Cardiac septum (tissue), 1 donor: ENCODE measurements at places on chromosomes 3 and 15. TPM values are rescaled to one million over a fixed set of nuclear protein-coding genes. Genes with fewer than 3 reads are reported as not detected.

The EDC3 gene
- total RNA-seq = 17.8 TPM

The CDCP1 gene
- 0.57 TPM for total RNA-seq

The ZNF860 gene
- 0.16 TPM for total RNA-seq

The TMEM158 gene
- 0.38 TPM for total RNA-seq

GRCh38 chr15:68411343-68411675, 20.7 kb downstream of the ITGA11 start:
- DNase-seq = peak; percentile 44

GRCh38 chr15:85324202-85324601, 56.2 kb upstream of the AKAP13 start:
- no peak for DNase-seq

DNA sequence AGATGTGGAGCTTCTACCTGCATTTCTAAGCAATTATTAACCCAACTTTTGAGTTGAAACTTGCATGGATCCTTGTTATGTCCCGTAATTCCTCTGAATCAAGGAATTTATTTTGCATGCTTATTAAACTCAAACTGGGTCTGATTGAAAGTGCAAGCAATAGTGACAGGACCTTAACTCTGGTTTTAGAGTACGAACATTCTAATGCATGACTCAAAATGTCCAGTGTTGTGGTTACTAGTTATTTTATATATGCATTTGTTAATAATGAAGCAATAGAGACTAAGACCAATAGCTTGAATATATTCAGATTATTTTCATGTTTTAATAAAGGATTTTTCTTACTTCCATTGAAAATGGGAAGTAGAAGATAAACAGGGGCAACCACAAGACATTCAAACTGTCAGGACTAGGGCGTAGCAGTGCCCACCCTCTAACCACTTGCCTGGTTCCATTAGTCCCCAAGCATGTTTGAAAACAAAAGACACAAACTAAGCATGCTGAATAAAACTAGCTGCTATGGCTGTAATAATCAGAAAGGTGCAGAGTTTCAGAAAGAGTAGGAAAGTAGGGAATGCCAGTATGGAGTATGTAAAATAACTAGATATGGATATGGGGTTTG, 28.1 kb downstream of the OIP5 start:
- DNase-seq = no peak
